ENCODE measurements at places on chromosomes 7 and 10. TPM values are rescaled to one million over a fixed set of nuclear protein-coding genes. Genes with fewer than 3 reads are reported as not detected.

DNA sequence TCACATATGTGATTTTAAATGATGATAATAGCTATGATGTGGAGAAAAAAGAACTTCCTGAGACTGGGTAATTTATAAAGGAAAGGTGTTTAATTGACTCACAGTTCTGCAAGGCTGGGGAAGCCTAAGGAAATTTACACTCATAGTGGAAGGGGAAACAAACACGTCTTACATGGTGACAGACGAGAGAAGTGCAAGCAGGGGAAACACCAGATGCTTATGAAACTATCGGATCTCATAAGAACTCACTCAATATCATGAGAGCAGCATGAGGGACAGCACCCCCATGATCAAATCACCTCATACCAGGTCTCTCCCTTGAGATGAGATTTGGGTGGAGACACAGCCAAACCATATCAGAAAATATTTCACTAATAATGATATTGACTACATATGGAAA lies 4.1 kb upstream of the LIPN start:
- no peak for DNase-seq

- DNase-seq, result no peak
Measured at GRCh38 chr7:126026421-126027088, 1096.9 kb upstream of the POT1 start.

DNA sequence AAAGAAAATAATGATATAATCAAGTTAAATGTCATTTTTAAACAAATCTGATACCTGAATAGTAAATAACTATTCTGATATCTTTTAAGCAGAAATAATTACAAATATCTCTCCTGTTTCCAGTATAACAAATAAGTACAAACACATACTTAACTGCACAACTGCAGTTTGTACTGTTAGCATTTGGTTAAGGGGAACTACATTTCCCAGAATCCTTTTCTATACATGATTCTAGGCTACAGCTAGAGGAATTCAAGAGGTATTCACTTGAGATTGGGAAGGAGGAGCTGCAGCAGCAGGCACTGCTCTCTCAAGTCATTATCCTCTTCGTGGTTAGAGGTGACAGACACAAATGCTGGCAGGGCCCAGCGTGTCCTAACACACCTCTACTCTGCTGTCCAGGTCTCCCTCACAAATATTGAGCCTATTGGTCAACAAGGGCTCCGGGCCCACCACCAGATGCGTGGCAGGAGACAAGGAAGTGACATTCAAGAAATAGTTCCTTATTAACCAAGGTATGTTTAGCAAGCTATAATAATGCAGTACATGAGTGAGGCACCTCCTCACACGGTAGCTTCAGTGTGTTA lies 255.1 kb upstream of the MKLN1 start:
- DNase-seq, result peak; percentile 46

GRCh38 chr7:1149351-1149794 lies 10.6 kb downstream of the ZFAND2A start:
- no peak for DNase-seq

DNA sequence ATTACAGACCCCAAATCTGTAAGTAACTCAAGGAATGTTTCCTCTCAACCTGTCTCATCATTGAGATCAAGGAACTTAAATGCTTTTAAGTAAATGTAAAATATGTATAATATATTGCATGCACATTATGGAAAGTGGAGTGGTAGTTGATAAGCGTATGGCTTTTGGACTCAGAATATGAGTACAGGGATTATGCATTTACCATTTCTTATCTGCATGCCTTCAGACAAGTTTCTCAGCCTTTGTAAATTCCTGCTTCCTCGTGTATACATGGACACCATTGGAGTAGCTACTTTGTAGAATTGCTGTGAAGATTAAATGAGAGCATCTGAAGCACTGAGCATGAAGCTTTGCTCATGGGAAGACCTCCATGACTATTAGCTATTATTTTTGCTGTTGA lies 70.5 kb downstream of the CACNB2 start:
- no peak for DNase-seq

- DNase-seq, result peak; percentile 61
Measured at GRCh38 chr7:35906191-35906908, 105.5 kb downstream of the SEPTIN7 start.

GRCh38 chr10:35554461-35555056 lies 50.6 kb upstream of the GJD4 start:
- no peak for DNase-seq

GRCh38 chr10:35456784-35457183 lies 120.5 kb downstream of the CCNY start:
- DNase-seq, result no peak

DNA sequence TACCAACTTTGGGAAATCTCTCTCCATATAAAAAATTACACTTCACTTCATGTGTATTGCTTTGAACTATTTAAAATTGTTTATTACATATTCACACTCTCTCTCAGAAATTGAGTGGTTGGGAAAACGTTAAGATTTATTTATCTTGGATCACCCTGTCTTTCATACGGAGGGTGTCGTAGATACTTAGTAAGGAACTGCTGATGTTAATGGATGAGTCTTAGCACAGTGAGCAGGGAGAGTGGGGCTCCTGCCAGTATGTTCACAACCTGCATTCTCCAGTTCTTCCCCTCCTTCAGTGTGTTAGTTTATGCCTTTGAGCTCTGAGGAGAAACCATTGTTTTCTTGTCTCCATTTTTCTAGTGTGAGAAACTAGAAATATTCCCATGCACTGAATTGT lies 67.1 kb downstream of the CDK14 start:
- DNase-seq, result no peak

GRCh38 chr10:119501690-119502089 lies 40.8 kb downstream of the RGS10 start:
- DNase-seq, result no peak

GRCh38 chr7:1314021-1314907 lies 81.6 kb downstream of the UNCX start:
- DNase-seq, result peak; percentile 17

The H2BK1 gene
- total RNA-seq, result 0.97 TPM

The TUBAL3 gene
- not detected for total RNA-seq

The SLC26A4 gene
- total RNA-seq, result not detected

The PRLHR gene
- not detected for total RNA-seq

The LDB3 gene
- 0.18 TPM for total RNA-seq

The AVPI1 gene
- 6.9 TPM for total RNA-seq

The IGFBP1 gene
- total RNA-seq, result not detected
